ENCODE measurements at places on chromosomes 12 and 14.

GRCh38 chr12:116184763-116185162, 92.7 kb downstream of the MED13L start:
- DNase-seq: no peak

DNA sequence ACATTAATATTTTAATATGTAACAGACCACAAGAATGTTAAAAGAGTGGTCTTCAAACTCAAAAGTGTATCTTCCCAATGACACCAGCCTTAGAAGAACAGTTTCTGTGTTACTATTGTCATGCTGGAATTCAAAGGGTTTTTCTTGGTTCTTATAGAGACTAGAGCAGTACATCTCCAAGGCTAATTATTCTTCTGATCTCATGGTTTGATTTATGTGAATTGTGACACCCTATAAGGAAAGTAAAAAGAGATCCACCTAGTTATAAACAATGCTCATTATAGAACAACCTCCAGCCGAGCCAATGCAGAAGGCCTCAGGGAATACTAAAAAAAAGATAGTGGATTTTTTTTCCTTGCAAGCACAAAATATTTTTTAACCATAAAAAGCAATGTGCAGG, 65.5 kb downstream of the PTPRO start:
- no peak for DNase-seq

DNA sequence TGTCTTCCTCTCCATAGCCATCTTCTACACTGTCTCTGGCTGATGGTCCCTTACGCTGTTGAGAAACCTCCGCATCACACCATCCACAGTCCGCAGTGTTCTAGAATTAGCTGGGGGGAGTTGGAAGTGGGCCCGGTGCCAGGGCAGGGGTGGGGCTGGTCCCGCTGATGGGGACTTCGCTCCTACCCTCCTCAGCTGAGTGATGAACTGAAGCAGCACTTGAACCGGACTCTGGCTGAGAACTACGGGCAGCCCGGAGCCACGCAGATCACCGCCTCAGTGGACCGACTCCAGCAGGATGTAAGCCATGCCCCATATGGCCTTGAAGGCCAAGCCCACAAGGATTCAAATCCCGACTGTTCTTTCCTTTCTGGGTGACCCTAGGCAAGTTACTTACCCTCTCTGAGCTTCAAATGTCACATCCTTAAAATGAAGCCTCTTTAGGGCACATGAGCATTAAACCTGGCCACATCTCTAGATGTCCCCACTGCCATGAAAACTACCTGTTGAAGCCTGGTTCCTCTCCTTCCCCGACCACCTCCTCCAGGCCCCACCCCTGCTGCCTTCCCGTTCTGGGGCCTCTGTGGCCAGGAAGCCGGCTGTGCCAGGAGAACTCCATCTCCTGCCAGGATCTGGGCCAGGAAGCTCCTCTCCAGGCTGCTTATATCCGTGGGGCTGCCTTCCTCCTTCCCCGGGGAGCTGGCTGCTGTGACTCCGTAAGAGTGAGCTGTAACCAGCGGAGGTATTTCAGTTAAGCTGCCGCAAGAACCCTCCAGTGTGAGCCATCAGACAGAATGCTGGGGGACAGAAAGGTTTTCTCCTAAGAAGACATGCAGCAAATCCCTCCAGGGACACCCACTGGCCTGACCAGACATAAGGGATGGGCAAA, 53.1 kb downstream of the TSPAN11 start:
- DNase-seq: no peak

- no peak for DNase-seq
These were observed 156.0 kb downstream of the SAMD4A start for GRCh38 chr14:54722791-54723432.

DNA sequence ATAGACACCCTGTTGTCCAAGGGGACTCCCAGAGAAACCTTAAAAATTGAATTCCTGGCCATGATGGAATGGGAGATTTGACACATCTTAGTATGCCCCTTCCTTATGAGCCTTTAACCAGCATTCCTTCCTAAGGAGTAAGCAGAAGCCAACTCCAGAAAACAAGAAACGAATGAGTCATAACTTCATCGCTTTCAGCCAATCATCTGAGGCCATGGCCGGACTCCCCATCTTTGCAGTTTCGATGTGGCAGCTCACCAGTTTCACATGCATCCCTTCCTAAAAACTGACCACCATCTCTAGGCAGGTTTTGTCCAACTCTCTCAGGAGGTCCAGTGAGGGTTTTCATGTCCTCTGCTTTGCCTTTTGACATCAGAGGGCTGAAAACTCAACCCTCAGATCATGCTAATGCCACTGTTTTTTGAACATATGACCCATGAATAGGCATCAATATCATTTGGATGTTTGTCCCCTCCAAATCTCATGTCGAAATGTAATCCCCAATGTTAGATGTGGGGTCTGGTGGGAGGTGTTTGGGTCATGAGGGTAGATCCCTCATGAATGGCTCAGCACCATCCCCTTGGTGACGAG, 19.9 kb downstream of the DAAM1 start:
- no peak for DNase-seq

DNA sequence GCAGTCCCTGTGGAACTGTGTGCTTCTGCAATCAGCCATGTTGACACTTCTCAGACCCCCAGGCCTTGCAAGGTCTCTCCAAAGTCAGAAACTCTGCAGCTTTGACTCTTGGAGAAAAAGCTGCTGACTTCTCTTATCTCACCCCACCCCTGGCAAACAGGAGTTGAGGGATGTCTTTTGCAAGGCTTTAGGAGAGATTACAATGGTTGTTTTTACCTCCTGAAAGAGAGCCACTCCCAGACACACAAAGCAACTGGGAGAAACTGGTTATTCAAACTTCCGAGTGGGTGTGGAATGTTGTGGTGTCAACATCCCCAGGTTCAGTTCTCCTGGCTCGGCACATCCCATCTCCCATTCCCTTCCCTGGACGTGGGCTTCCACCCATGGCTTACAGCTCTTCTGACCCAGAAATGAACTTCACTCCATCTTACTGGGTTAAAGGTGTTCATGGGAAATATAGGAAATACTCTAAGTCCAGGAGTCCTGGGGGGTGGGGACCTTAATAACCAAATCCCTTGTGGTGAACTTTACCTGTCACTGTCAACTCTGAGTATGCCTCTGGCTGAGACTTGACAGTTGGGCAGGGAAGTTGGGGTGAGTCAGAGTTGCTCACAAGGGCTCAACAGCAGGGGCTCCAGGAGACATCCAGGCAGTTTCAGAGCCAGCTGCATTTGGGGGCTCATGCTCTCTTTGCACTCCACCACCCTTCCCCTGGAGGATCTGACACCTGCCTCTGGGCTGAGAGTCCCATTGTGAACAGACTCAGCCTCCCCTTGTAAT, 41.9 kb downstream of the CCDC177 start:
- DNase-seq: no peak

DNA sequence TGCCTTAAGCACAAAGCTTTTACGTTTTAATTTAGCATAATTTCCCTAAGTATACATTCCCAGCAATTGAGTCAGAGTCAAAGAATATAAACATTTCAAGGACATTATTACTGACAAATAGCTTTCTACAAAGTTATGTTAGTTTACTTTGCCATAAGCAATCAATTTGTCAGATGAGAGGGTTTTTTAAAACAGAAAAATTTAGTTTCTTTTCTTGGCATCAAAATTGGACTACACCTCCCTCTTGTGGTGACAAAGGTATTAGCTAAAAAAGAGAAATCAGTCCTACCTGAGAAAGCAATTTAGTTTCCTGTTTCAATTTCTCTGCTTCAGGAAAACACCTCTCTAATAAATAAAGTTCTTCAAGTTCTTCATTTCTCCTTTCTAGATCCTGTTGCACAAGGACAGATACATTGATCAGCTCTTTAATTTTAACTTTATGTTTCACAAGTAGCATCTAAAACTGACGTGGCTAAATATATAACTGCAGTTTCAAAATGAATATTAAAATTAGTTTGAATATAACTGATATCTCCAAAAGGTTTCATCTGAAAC, 39.9 kb downstream of the DNAI7 start:
- no peak for DNase-seq

DNA sequence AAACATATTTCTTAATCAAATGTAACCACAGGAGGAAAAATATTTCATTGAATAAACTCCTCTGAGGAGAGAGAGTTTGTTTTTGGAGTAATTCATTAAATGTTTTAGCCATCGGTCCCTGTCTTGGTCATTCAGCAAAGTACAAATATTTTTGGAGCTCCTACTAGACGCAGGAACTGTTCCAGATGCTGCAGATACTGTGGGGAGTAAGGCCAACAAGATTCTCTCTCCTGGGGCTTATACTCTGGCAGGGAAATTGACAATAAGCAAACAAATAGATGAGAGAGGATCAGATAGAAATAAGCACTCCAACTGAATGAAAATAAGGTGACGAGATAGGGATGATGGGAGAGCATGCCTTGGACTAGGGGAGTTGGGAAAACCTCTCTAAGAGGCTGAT, 264.1 kb downstream of the TTC8 start:
- DNase-seq: no peak

GRCh38 chr14:35212471-35213142, 79.6 kb upstream of the PSMA6 start:
- no peak for DNase-seq

GRCh38 chr14:45144658-45145057, 8.9 kb downstream of the FANCM start:
- no peak for DNase-seq

DNA sequence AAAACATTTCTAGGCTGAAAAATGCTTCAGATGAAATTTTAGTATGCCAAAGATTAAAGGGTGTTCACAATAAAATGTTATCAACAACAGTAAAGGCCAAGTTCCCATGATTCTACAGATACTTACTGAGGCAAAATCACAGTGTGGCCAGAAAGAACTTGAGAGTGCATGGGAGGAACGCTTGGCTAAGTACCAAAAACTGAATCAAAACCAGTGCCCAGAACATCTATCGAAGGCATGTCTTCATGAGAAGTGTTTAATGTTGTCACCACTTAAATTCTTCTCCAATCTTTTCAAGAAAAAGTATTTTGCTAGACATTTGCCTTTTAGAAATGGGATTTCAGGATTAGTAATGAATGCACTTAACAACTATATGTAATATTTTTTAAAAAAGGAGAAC, 41.5 kb downstream of the KIF21A start:
- DNase-seq: no peak

- DNase-seq: no peak
These were observed 198.9 kb downstream of the CACNA1C start for GRCh38 chr12:2251526-2252209.

DNA sequence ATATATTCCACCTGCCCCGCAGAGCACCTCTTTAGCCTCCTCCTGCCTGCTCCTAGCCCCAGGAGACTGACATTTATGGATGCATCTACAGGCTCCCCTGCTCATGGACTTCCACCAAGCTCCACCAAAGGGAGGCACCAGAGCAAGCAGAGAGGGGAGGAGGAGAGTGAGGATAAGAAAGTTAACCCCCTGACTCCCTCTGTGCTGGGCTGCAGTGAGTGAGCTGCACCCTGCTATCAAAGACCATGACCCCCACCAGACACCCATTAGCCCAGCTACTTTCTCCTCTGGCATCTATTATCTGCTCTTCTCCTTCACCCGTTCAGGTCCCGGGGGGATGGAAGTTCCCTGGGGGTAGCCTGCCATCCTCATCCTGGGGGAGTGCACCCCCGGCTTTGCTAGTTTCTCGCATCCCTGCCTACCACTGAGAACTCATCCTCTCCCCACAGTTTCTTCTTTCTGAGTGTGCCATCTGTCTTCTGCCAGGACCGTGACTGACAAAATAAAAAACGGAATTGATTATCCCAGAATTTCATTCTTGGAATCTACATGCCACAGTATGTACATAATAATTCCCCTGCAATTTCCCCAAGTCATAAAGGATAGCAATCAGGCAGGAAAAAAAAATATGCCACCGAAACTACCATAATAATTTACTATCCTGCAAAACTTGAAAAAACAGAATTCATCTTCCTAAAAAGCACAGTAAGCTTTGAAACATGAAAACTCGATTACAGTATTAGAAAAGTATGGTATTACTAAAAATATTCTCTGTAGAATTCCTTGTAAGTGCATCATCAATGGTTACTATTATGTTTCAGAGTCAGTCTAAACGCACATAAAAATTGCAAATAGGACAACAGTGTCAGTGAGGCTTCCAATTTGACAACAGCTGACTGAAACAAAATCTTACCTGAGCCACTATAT, 45.2 kb downstream of the FOXN3 start:
- DNase-seq: no peak

DNA sequence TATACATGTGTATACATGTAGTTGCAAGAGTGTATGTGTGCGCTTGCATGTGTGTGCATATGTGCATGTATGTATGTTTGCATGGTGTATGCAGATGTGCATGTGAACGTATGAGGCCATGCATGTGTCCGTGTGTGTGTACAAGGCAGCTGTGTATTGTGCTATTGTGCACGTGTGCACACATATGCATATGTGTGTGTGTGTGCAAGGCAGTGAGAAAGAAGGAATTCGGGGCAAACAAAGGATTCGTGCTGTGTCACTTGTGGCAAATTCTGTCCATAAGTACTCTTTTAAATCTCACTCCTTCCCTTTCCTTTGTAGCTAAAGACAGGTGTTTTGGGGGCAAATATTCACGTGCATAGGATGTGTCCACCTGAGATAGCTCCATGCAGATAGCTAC, 227.1 kb downstream of the VRK1 start:
- DNase-seq: no peak

- DNase-seq: no peak
These were observed 344.8 kb upstream of the USP15 start for GRCh38 chr12:61915420-61915819.

DNA sequence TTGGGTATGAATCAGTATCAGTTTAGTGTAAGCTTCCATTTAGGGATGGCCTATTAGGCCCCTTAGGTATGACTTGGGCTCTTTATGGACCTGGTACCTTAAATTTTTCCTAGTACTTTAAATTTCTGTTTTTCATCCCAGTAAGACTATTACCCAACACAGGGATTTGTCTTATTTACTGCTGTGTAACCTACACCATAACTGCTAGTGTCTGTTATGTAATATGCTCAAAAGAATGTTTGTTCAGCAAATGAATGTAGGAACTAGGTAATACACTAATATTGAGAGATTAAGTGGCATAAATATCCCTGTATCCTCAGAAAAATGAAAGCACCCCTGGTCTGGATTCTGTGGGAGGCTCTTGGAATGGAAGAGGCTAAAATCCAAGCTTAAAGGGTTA, 63.7 kb upstream of the YARS2 start:
- DNase-seq: no peak

DNA sequence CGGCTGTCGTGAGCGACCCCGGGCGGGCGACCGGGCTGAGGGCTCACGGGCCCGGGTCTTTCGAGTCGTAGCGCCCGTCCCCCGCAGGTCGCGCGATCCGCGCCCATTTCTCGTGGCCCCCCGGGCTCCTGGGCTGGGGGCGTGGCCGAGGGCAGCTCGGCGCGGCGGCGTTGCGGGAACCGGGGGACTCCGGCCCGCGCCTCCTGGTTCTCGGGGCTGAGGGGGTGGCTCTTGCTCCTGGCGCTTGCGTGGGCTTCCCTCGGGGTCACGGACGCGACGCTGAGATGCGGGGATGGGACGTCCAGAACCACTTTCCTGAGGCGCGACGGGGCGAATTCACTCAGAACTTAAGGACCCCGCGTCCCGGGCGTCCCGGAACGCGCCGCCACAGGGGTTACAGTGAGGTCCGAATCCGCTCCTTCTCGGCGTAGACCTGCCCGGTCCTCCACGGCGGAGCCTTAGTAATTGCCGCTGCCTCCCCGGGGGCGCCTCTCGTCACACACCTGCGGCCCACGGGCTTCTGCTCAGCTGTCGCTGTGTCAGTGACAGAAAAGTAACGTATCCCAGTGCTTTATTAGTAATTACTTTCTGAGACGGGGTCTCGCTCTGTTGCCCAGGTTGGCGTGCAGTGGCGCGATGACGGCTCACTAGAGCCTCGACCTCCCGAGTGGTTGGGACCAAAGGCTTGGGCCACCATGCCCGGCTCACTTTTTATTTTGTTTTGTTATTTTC, 606 bp downstream of the EP400 start:
- no peak for DNase-seq

- DNase-seq: no peak
These were observed 18.8 kb downstream of the RPH3A start for GRCh38 chr12:112810235-112810917.

All from activated B cell treated with CpG ODN at 0.5 μM for 24 hours (primary cell).